ENCODE measurements at places on chromosomes 13 and 19.

GRCh38 chr13:23824371-23824770, 64.8 kb downstream of the MIPEP start:
- DNase-seq: no peak

- DNase-seq: no peak
These were observed 38.4 kb downstream of the SMIM24 start for GRCh38 chr19:3441986-3442329.

DNA sequence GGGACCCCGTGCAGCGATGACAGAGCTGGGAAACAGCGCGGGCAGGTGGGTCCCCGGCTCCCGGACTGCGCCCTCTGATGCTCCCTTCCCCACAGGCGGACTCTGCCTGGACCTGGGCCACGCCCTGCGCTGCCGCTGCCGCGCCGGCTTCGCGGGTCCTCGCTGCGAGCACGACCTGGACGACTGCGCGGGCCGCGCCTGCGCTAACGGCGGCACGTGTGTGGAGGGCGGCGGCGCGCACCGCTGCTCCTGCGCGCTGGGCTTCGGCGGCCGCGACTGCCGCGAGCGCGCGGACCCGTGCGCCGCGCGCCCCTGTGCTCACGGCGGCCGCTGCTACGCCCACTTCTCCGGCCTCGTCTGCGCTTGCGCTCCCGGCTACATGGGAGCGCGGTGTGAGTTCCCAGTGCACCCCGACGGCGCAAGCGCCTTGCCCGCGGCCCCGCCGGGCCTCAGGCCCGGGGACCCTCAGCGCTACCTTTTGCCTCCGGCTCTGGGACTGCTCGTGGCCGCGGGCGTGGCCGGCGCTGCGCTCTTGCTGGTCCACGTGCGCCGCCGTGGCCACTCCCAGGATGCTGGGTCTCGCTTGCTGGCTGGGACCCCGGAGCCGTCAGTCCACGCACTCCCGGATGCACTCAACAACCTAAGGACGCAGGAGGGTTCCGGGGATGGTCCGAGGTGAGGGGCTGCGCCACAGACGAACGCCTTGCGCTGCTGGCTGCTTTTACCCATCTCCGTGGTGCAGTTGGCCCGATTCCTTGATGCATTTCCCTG, 7.8 kb upstream of the SELENOV start:
- DNase-seq: no peak

- DNase-seq: no peak
These were observed 68.1 kb downstream of the GNG7 start for GRCh38 chr19:2634228-2634951.

GRCh38 chr19:12833738-12834565, 427 bp downstream of the RTBDN start:
- no peak for DNase-seq

GRCh38 chr13:89748716-89749115, 1598.8 kb upstream of the MIR17HG start:
- no peak for DNase-seq

GRCh38 chr19:4099041-4099764, 24.7 kb downstream of the MAP2K2 start:
- no peak for DNase-seq

DNA sequence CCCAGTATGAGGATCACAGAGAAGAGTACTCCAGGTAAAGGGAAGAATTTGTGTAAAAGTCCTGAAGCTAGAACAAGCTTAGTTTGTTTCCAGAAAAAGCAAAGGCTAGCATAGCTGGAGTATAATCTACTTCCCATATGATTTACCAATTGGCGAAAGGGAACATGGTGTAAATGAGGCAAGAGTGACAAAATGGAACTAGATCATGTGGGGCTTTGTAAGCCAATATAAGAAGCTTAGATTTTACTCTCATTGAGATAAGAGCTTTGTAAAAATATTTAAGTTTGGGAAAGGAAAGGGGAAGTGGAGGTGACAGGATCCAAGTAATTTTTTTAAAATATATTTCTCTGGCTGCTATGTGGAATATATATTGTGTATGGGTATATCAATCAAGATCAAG, 234.9 kb downstream of the KCTD12 start:
- DNase-seq: no peak

DNA sequence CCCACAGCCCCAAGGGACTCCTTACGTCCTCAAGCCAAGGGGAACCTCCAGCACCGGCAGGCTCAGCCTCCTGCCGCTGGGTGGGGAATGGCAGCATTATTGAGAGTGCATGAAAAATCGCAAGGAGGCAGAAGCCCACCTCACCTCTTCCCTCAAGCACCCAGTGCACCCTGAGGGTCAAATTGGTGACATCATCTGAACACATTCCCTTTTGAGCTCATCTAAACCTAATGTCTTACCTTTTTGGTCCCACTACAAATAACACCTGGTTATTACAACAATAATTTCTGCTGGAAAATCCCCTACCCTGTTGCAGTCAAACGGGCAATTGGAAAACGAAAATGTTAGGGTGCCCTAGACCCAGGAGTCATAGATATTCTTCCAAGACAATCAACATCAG, 12.2 kb upstream of the POP4 start:
- DNase-seq: no peak

DNA sequence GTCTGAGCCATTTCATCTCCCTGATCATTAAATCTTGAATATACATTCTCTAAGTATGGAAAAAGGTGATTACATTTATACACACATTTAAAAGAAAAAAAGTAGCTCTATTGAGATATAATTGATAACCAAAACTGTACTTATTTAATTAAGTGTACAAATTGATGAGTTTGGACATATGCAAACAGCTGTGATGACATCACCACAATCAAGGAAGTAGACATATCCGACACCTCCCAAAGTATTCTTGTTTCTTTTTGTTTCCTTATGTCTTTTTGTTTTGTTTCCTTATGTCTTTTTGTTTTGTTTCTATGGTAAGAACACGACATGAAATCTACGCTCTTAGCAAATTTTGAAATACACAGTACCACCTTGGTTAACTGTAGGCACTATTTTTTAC, 1393.9 kb upstream of the MIR17HG start:
- DNase-seq: no peak

DNA sequence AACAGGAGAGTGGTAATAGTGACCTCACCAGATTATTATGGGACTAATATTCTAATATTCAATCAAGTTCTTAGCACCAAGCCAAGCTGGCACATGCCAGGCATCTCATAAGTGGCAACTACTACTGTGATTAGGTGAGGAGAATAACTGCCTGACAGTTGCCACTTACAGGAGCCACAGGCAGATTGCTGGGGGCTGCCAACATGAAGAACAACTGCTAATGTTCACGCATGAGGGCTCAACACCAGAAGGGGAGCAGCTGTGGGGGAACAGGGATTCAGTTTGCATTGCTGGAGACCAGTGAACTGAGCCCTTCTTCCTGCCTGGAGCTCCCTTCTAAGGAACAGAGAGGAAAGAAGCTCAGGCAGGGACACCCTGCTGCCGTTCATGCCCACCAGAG, 504.5 kb downstream of the FOXO1 start:
- DNase-seq: no peak

DNA sequence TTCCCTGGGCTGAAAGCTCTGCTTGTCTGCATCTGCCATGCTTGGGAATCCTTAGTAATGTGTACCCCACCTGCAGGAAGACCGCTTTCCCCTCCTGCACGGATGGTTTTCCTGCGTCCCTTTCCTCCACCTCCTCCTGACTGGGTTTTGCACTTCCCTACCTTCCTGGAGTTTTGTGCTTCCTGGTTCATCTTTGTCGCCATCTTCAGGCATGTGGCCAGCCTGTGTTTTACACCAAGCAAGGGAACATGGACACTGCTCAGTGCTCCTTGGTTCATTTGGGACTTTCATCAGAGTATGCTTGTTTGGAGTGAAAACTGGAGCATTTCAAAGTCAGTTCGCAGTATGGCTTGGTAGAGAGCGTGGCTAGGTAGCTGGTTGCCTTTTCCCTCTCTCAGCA, 30.7 kb downstream of the ERICH6B start:
- no peak for DNase-seq

- DNase-seq: no peak
These were observed at the start of gene LGALS16 for GRCh38 chr19:39655613-39656012. TSS of gene LGALS16 (plus strand) at chr19:39655913. CDS start at chr19:39655962, 49 bp downstream.

- DNase-seq: no peak
These were observed 15.1 kb downstream of the CUL4A start for GRCh38 chr13:113224486-113224885.

DNA sequence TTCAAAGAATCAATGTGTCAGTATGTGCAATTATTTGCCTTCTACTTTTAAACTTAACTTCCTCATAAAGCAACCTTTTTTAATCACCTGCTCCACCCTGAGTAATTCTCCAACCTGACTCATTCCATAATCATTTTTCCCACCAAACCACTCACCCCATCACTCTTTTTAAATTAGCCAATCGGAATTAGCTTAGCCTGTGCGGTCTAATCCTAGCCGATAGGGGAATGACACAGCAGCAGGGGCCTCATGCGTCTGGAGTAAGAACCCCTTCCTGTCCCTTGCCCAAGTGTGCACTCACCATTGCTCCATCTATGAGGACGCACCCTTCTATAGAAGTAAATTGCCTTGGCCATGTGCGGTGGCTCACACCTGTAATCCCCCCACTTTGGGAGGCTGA, 27.4 kb upstream of the ZNF83 start:
- DNase-seq: no peak

GRCh38 chr13:93900731-93901130, 578.8 kb downstream of the DCT start:
- DNase-seq: no peak

GRCh38 chr13:95304453-95304852, 3.2 kb upstream of the ABCC4 start:
- DNase-seq: no peak

- no peak for DNase-seq
These were observed 3.4 kb downstream of the MBNL2 start for GRCh38 chr13:97225533-97225932.

DNA sequence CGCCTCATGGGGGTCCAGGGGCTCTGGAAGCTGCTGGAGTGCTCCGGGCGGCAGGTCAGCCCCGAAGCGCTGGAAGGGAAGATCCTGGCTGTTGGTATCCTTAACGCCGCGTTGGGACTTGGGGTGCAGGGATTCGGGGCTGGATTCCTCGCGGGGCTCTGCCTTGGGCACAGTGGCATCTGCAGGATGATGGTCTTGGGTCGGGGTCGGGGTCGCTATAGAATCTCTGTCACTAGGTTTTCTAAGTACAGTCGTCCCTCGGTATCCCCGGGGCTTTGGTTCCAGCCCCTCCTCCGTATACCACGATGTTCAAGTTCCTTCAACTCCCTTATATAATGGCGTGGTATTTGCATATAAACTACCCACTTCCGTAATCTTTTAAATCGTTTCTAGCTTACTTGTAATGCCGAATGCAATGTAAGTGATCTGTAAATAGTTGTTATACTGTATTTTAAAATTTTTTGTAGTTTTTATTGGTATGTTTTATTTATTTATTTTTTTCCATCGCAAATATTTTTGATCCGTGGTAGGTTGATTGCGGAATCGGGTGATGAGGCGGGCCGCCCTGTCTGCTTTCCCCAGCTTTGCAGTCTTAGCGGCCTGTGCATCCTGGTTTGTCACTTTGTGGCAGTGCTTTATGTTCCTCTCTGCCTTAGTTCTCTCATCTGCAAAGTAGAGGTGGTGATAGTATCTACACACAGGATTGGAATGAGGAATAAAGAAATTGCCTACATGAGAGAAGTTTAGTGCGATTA, 606 bp downstream of the ERCC5 start:
- no peak for DNase-seq

GRCh38 chr13:37366044-37366770, 232.4 kb downstream of the POSTN start:
- DNase-seq: no peak

DNA sequence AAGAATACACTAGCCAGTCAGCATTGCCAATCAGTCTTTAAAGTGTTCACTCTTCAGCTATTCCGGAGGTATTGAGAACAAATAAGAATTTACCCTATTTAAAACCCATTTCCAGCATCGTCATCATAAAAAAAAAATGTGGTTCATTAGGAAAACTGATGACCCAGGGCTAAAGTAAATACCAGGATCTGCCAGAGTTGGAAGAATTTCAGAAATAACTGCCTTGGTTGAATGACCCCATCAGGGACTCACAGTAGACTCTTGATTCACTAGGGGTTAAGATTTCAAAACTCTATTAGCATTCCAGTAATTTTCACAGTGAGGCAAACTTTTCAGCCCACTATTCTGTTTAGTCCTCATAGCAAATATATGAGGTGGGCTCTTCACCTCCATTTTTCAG, 377.0 kb downstream of the ITGBL1 start:
- DNase-seq: no peak

- DNase-seq: no peak
These were observed 261.4 kb upstream of the RXFP2 start for GRCh38 chr13:31477961-31478360.

GRCh38 chr19:12194827-12195731, 32.2 kb downstream of the ZNF136 start:
- DNase-seq: peak; percentile 97

GRCh38 chr19:55632463-55632834, 8.1 kb upstream of the ZNF784 start:
- DNase-seq: peak; percentile 28

GRCh38 chr13:87452281-87452680, 218.9 kb upstream of the SLITRK5 start:
- no peak for DNase-seq

- no peak for DNase-seq
These were observed 20.1 kb downstream of the RASL11A start for GRCh38 chr13:27290715-27291114.

DNA sequence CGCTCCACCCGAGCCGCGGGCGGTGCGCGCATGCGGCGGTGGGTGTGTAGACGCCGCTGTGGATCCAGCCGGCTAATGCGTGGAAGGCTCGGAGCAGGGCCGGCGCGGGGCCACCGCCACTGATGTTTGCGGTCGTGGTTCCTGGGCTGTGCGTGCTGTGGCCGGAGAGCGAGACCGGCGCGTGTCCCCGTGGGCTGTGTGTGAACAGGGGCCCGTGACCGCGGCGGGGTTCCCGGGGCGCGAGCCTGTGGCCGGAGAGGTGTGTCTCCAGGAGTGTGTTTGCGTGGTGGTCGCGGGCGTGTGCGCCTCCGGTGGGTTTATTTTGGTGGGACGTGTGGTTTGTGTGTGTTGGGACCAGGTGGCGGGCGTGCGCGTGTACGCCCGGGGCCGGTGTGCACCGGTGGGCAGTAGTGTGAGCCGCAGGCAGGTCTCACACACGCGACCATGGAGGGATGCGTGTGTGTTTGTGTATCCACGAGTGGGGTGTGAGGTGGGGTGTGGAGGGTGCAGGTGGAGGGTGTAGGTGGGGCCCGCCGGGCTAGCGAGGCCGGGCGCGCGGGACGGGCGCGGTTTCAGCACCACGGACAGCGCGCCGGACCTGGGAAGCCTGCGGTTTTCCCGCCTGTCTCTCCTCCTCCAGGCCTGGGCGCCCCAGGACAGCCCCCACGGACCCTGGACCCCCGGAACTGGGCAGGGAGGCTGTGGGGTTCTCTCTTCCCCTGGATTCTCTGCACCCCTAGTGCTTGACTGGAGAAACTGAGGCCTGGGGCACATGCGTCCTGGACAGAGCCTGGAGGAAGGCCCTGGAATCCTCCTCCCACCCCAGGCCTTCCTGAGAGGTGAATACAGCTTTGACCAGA, 1.6 kb downstream of the HCN2 start:
- no peak for DNase-seq

- DNase-seq: no peak
These were observed 338.5 kb downstream of the ZNF536 start for GRCh38 chr19:30710721-30711120.

DNA sequence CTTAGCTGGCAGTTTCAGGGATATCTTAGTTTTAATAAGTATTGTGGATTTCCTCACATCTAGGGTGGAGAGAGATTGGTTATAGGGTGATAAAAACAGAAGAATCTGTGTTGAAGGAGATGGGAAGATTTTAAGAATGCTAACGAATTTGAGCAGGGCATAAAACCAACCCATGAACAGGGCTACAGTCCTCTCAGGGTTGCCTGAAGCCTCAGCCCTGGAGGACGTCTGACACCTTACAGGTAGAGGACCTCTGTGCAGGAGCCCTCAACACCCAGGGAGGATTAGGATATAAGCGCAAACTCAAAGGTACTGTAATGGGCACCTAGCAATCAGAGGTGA, 461 bp upstream of the WASF3 start:
- DNase-seq: no peak

Data from nucleus accumbens (tissue), 56 donors.